ENCODE measurements at places on chromosomes 6 and 20. TPM values are rescaled to one million over a fixed set of nuclear protein-coding genes. Genes with fewer than 3 reads are reported as not detected.

CNR1 gene
- 11.1 TPM for total RNA-seq

ME1 gene
- 12.8 TPM for total RNA-seq

ATAT1 gene
- 5.2 TPM for total RNA-seq

AFG1L gene
- total RNA-seq, result 5.0 TPM

DNA sequence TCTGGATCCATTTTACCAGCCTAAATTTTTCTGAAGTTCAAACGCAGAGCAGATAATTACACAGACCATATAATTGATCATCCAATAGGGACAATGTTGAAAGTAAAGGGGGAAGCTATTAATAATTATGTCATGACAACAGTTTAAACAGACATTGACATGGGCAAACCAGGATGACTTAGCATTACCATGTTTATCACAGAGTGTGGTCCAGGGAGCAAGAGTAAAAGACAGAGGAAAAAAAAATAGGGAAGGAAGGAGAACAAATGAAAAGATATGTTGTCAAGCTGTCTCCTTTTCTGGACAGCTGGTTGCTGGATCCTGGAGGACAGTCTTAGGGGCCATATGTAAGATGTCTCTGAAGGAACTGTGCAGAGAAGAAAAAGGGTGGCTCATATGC, 69.4 kb upstream of the FBXL4 start:
- no peak for DNase-seq

DNA sequence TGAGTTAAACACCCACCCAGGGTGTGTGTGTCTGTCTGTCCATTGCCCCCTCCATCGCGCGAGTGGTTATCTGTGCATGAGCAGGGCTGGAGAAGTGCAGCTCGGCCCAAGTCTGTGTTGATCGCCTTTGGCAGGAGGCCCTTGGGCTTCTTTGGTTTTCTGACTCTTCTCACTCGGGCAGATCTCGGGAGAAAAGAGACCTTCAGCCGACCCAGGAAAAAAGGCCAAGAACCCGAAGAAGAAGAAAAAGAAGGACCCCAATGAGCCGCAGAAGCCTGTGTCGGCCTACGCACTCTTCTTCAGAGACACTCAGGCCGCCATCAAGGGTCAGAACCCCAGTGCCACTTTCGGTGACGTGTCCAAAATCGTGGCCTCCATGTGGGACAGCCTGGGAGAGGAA, 132.9 kb downstream of the JPH2 start:
- no peak for DNase-seq

GRCh38 chr20:37901654-37902503, 1.0 kb upstream of the VSTM2L start:
- DNase-seq, result no peak

- no peak for DNase-seq
Measured at GRCh38 chr6:79586548-79586947, 44.6 kb upstream of the SH3BGRL2 start.

DNA sequence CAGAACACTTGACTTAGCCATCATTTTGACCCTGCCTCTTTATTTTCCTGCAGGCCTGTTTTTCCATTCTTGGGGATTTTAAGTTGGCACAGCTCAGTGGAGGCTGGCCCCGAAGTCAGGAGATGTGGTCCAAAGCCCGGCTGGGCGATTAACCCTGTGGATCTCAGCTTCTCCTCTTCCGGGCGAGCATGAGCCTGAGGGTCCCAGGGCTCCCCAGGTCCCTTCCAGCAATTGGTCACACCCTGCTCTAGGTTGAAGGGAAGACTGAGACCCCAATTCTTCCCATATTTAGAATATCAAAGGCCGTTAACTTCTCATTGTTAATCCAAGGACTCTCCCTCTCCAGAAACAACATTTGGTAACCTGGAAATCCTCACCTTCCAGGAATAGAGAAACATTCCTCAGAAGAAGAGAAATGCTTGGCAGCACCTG, 2.3 kb downstream of the THBS2 start:
- DNase-seq, result peak; percentile 51

GRCh38 chr6:149921361-149921760, 1.6 kb downstream of the RAET1G start:
- DNase-seq, result peak; percentile 25

DNA sequence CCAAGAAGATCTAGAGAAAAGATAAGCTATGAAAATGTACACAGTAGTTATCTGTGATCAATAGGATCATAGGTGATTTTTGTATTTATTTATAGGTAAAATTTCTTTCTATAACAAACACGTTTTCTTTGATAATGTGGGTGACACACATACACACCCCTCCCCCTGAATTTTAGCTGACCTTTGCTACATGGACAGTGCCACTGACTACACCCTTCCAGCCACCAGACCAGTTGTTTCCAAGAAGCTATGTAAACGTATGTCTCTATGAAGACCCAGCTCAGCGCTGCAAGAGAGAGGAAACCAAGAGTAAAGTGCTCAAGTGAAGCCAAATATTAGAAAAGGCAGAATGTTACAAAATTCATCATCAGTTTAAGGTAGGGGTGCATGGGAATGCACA, 16.3 kb downstream of the MOCS1 start:
- DNase-seq, result no peak

DNA sequence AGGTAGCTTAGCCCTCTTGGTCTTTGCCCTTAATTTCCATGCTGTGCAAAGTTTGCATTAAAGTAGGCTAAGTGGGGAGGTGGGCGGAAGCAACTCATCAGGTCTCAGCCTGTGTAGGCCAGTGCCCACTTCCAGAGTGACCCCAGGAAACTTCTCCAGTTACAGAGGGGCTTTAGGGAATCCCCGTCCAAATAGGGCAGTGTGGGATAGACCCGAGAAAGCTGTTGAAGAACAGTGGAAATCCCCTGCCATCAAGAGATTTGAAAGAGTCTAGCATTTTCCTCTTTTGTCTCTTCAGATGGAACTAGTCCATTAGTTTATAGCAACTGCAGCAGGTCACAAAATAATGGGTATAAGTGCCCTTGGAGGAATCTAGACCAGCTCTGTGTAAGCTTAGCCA, 20.2 kb downstream of the SF3B5 start:
- DNase-seq, result no peak

DNA sequence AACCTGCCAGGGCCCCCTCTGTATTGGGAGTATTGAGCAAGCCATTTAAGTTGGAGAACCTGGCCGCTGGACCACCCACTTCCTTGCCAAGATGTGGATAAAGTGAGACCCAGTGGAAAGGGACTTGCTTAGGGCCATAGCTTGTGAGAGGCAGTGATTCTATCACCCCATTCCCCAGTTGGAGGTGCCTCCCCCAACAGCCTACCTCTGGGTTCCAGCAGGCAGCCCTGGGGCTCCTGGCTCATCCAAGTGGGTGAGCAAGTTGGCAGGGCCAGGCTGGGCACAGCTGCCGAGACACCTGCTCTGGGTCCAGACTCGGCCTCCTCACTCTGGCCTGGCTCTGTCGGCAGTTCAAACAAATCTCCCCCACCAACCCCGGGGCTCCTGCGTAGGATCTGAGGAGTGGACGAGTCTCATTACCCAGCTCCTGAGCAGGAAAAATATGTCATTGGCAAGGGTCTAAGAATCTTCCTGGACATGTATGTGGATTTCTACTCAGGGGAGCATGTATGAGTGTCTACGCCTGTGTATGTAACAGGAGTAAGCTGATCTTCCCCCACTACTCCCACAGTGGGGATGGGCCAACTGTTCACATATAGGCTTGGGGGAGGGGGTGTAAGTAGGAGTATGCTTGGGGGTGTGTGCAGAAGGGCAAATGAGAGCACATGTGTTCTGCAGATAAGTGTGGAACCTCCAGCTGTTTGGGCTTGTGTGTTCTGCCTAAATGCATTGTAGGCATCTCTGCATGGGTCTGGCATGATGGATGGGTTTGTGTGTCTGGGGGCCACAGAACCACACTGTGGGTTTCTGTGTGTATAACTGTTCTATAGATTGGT, 1.9 kb downstream of the ID1 start:
- peak; percentile 83 for DNase-seq

DNA sequence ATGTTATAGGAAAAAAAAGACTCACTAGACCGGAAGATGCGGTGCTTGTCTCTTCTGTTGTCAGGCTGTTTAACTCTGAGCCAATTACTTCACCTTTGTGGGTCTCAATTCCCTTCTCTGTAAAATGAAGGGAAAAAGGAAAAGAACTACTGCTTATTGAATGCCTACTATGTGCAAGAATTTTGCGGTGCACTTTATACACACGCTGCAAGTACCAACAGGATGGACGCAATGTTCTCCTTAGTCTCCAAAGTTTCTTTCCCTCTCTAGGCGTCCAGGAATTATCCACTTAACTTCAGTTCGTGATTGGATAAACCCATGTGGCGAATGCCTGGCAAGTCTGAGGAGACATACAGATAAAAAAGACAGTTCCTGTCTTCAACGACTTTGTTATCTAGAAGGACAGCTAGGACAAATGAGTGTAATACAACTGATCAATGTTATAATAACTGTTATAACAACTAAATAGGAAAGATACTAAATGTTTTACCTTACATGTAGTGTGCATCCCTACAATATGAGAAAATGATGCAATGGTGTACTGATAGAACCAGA, 69.0 kb upstream of the JARID2 start:
- DNase-seq, result no peak

GRCh38 chr20:21632031-21632734, 73.3 kb upstream of the PAX1 start:
- no peak for DNase-seq

GRCh38 chr6:170490259-170490658, 62.8 kb downstream of the PSMB1 start:
- no peak for DNase-seq
